ENCODE measurements at places on chromosomes 1 and 21.

DNA sequence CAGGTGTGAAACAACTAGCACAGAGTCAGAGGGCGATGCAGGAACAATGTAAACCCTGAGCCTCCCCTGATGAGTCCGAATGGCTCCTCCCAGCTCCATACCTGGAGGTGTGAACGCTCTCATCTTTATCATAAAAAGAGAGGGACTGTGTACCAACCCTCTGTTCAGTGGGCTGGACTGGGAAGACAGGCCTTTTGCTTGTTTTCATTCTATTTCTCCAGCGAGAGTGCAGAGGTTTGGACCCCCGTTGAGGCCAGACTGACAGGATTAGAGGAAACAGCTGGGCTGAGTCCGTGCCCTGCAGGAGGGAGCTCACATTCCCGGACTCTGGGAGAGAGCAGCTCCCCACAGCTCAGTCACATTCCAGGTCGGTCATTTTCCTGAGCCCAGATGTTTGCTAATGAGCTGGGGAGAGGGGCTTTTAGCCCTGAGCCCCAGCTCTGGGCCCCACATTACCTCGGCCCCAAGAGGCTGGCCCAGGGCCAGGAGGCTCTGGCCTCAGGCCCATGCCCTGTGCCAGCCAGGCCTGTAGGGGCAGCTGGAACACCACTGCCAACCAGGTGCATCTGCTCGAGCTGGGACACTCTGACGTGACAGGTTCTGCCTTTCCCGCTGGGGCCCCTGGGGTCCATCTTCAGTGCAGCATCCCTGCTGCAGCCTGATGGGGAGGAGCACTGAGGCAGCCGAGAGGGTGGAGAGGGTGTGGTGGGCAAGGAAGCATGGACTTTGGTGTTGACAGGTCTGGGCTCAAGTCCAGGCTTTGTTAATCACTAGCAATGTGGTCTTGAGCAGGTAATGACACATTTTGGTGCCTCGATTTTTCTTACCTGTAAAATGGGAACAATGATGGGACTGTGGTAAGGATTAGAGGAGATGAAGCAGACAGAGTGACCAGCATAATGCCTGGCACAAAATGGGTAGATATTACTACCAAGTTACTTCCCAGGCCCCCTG lies 3.5 kb upstream of the NBL1 start:
- no peak for DNase-seq

DNA sequence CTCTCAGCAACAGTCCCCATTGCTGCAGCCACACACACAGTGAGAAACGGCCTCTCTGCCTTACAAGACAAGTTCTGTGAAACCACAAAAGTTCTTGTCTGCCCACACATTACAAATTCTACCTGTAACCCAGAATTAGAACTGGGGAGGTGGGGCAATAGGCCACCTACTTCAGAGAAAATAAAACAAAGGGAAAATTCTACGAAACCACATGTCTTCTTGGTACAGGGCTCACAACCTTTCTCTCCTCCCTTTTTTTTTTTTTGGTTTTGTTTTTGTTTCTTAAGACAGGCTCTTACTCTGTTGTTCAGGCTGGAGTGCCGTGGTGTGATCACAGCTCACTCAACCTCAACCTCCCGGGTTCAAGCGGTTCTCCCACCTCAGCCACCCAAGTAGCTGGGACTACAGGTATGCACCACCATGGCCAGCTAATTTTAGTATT lies 30.2 kb downstream of the LPAR3 start:
- DNase-seq = peak; percentile 68

DNA sequence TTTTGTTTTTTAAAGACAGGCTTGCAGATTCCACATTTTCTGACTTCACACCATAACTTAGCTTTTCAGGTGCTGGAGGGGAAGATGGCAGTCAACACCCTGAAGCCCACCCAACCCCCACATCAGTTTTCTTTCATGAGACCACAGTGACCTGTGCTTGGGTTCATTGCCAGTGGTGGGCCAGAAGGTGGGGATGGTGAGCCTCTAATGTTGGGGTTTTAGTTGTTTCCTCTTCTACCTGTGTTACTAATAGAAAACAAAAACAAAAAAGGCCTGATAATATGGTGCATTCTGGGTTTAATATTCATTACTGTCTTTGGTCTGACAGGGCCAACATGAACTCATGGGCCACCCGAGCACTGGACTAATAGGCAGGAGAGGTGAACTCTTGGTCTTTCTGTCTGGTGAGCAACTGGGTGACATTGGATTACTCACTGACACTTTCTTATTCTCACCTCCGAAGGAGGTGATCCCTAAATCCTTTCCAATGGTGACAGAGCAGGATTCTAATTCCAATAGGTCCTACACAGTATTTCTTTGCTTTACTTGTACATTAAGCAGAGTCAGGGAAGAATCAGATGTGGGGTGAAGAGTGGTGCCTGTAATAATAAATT lies 132.8 kb downstream of the CLIC6 start:
- peak; percentile 65 for DNase-seq

GRCh38 chr1:54105080-54105479 lies 47.7 kb downstream of the CDCP2 start:
- no peak for DNase-seq

- peak; percentile 45 for DNase-seq
These were observed 6.4 kb downstream of the TGFB2 start for GRCh38 chr1:218351391-218352074.

- DNase-seq = no peak
These were observed 10.7 kb upstream of the GATAD2B start for GRCh38 chr1:153933430-153933829.

DNA sequence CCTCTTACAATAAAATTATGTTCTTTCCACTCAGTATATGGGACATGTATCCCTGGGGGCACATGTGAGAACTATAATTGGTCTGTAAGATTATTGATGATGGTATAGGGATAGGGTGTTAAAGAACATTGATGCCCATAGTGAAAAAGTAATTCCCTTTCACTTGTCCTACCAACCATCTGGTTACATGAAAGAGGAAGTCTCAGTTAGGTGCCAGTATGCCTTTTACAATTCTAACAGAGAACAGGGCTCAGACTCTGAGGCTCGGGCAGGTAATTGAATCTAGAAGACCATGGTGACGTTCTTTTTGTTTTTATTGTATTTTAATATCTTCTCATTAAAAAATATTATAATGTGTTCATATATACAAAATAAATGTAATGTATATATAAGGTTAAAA lies 113.6 kb downstream of the FGGY start:
- DNase-seq = no peak

- no peak for DNase-seq
These were observed 73.7 kb upstream of the APOBEC4 start for GRCh38 chr1:183726825-183727224.

DNA sequence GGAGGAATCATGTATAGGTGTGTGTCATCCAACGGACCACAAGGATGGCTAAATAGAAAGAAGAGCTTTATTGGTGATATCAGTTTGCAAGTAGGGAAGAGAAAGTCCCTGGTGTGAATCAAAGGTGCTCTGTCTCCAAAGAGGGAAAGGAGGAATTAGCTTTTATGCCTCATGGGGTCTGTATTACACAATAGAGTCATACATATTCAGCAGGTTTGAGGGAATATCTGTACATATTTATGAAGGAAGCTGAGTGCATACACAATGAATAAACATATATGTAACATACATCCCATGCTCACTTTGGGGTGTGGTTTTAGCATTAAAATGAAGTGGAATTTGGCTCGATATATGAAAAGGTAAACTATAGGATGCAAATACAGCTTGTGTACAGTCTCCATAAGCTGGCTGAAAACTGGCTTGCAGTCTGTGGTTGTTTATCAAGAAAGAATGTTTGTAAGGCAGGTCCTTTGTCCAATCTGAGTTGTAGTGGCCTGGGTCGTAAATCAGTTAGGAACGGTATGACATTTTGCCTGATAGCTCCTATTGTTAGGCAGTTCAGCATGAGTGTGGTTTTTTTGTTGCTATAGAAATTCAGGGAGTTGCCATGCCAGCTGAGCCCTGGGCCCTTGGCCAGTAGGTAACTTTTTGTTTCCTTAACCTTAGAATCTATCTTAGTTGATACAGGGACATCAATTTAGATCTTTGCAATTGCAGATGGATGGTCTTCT lies 198.0 kb upstream of the ZP4 start:
- DNase-seq = no peak

- DNase-seq = no peak
These were observed 162.0 kb upstream of the C1orf174 start for GRCh38 chr1:4062041-4062440.

DNA sequence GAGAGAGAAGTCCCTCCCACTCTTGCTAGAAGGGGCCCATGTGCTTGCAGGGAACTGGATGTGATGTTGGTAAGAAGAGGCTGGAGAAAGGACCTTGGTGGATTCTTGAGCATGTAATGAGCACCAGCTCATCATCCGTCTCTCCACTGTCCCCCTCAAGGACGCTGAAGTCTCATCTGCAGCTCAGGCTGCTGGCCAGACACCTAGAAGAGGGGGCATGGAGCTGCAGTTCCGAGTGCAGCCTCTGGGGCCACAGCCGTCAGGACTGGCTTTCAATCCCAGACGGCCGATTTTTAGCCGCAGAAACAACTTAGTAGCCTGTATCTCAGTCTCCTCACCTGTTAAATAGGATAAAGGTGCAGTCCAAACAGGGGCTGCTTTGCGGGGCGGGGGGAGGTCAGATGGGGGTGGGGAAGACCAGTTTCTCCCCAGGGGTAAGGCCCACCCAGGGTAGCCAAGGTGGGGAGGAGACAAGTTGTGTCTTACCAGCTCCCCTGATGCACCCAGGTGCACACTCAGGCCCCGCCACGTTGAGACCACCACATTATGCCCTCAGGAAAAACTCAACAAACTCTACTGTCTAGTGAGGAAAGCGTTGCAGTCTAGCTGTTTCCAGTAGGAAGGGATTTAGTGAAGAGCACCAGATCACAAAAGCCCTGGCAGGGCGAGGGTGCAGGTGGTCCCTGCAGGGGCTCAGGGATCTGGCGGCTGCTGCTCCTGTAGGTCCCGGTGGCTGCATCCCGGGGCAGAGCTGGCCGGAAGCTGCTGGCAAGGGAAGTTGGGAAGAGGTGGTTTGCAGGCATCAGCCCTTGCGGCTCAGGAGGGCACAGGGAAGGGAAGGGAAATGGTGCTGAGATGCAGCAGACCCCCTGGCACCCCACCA lies 29.5 kb downstream of the LDLRAP1 start:
- DNase-seq = peak; percentile 77

DNA sequence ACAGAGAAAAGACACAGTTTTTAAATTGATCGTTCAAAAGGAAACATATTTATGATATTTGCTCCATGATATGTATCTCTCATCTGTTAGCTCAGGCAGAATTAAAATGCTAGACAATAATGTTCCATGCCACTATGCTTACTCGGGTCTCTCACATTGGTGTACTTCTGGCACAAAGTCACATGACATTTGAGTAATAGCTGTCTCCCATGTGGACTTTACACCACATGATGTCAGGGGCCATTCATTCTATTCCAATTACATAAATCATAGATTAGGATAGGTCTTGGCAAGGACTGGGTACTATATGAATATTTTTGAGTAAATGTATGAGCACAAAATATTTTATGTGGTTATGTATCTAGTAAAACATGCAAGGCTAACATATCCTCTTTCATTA lies 648.4 kb downstream of the PLA2G4A start:
- DNase-seq = no peak

DNA sequence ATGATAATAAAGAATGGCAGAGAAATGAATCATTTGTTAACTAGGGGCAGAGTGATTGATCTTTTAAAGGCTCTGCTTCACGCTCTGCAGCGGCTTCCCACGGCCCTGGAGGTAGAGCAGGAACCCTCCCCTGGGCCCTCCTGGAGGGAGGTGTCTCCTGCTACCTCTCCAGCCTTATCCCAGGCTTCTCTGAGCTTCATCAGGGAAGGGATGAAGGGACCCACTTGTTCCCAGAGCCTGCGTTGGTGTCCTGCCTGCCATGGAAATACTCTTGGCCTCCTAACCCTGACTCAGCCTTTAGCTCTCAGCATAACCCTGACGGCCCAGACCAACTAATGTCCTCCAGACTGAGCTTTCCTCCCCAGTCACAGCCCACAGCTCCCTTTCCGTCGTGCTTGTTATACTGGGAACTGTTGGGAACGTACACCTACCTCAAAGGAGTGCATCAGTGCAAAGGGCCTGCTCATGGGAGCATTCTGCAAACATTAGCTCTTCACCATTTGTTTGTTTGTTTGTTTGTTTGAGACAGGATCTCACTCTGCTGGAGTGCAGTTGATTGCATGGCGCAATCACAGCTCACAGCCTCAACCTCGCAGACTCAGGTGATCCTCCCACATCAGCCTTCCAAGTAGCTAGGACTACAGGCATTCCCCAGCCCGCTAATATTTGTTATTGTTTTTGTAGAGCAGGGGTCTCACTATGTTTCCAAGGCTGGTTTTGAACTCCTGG lies 17.4 kb upstream of the HNRNPU start:
- no peak for DNase-seq

DNA sequence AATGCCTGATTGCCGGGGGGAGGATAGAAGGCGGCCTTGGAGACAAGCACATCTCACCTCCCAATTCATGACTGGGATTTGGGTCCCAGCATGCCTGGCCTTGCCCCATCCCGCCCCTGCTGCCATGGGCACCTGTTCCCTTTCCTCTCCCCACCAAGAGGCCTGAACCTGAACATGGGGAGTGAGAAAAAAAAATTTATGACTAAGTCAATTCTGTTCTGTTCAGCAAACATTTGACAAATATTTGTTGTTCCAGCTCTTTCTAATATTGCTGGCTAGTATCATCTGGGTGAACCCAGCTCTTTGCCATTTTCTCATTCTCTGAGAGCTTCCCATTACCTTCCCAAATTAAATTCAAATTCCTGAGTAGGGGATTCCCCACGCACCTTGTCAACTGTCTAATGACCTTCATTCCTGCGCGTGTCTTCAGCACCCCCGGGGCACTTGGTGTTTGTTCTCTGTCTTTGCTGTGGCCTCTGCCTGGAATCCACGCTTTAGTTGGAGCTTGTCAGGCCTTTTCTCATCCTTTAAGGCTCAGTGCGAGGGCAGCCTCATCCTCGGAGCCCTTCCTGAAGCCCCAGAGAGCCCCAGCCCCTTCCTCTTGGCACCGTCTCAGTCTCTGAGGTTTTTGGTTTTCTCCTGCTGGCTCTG lies 42.8 kb downstream of the ARHGEF10L start:
- DNase-seq = no peak

DNA sequence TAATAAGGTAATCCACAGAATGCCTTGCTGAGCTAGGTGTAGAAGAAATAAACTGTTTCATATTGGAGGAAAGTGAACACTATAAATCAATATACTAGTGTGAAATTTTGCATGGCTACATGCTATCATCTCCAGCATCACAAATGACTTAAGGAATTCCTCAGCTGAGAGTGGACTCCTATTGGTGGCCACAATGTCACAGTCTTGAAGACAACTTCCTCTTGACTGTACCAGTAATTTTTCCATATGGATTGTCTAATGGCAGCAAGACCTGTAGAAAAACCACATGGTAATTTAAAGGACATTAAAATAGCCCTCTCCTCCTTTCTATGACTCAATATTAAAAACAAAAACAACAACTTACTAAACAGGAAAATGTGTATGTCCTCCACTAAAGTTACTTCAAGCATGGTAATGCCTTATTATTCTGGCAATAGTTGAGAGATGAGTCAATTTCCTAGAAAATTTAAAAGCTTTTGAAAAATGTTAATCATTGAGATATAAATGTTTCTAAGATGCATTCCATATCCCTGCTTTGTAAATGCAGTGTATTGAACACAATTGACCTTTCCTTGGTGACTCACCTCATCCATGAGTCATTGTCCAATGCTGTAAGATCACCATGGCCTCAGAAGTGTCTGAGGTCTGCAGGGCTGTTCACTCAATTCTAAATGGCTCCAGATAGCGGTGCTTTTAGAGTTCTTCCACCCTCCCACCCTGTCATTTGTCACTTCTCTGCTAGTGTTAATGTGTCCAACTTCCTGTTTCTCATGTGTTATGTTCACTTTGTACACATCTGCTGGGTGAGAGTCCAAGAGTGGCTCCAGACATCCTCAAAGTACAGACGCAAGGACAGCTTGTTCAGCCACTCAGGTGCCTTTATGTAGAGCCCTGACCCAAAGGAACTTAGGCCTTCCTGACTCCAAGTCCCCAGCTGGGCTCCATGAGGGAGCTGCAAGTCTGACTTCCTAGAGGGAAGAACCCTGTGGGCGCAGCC lies 32.8 kb upstream of the DNASE2B start:
- no peak for DNase-seq

Measured in GM13977 (cell line).